Smooth muscle cell of the coronary artery (primary cell): ENCODE measurements at places on chromosomes 5 and 9. TPM values are rescaled to one million over a fixed set of nuclear protein-coding genes. Genes with fewer than 3 reads are reported as not detected.

PCDHGA8 gene
- 2.0 and 4.0 TPM in 2 replicates for total RNA-seq

PITX1 gene
- 0.12 and 0.68 TPM in 2 replicates for total RNA-seq

MRPL22 gene
- 17.0 and 21.8 TPM in 2 replicates for total RNA-seq

RNF130 gene
- 10.4 and 27.8 TPM in 2 replicates for total RNA-seq

TTC23L gene
- total RNA-seq, result 0.12 TPM in 1 of 2 replicates, not detected in the other

PLPP7 gene
- total RNA-seq, result 11.4 and 11.5 TPM in 2 replicates

NTRK2 gene
- 0.38 and 25.4 TPM in 2 replicates for total RNA-seq

TMC1 gene
- 0.68 and 1.3 TPM in 2 replicates for total RNA-seq

SNCB gene
- 0.12 TPM in 1 of 2 replicates, not detected in the other for total RNA-seq

ZFP37 gene
- total RNA-seq, result 2.1 TPM in 2 replicates

CCDC180 gene
- total RNA-seq, result 0.12 and 0.45 TPM in 2 replicates

FER gene
- 27.3 and 31.0 TPM in 2 replicates for total RNA-seq

TLX3 gene
- total RNA-seq, result not detected in 2 replicates

C9orf72 gene
- total RNA-seq, result 2.3 and 4.1 TPM in 2 replicates

CDC42SE2 gene
- total RNA-seq, result 8.9 and 21.6 TPM in 2 replicates

PRKAA1 gene
- 79.7 and 96.5 TPM in 2 replicates for total RNA-seq
